ENCODE measurements at places on chromosomes 4 and X. TPM values are rescaled to one million over a fixed set of nuclear protein-coding genes. Genes with fewer than 3 reads are reported as not detected.

DNA sequence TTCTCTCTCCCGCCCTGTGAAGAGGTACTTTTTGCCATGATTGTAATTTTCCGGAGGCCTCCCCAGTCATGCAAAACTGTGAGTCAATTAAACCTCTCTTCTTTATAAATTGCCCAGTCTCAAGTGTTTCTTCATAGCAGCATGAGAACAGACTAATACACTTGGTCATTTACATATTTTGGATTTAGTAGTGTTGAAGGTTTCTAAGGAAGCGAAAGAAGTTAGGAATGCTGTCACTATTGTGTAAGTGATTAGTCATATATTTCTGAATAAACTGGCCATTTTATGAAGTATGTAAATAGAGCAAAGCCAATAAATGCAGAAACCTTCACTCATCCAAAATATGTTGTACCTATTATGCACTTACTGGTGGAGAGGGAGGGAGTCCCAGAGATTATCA is 34.4 kb upstream of the GK2 start:
- no peak for DNase-seq

DNA sequence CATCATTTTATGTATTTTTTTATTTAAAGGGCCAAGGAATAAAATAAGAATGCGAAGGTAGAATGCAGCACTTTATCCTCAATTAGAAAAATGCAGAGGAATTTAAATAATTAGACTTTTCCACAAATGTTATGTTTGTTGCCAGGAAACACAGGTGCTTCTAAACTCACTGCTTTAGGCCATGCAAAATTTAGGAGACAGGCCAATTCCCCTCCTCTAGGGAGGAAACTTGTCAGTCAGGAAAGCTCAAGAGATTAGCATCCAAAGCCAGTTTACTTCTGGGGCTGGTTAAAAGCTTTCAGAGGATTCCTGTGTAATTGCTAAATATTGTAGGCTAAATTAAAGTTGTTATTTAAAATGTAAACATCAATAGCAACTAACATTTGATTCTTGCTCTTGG is 124.5 kb downstream of the DMD start:
- DNase-seq, result no peak

- DNase-seq, result no peak
These were observed 153.8 kb downstream of the NR3C2 start for GRCh38 chr4:148288448-148288847.

DNA sequence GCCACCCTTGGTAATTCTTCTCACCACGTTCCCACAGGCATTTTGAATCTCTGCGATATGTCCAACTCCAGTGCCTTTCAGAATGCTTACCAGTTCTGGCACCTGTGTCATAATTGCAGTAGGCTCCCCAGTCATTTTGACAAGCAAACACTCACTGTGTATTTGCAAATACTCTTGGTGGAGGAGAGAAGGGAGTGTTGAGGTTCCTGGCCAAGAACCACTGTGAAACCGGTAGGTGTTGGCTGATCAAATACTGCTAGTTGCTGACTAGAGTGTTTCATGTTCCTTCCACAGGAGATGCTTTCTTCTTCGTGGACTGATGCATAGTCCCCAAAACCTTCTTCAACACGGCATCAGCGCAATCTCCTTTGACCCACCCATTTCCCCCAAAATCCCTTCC is 16.0 kb upstream of the NLGN4X start:
- no peak for DNase-seq

- DNase-seq, result no peak
These were observed 14.0 kb upstream of the PITX2 start for GRCh38 chr4:110636680-110637407.

GRCh38 chrX:120015145-120016067 is 62.1 kb downstream of the RHOXF2B start:
- DNase-seq, result no peak

DNA sequence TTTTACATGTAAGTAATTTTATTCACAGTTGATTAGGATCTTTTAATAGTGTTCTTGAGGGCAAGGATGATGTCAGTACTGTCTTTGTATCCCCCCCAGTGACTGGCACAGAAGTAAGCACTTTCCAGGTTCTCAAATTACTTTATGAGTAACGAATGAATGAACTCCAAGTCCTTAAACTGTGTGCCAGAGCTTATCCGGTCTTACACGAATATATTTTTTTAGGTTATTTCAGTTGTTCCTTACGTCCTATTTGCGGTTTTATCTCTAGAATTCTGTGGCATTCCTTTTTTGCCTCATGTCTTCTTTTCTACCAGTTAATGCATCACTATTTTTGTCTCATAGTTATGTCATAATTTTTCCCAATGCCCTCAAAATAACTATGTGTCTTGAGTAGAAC is 106.9 kb upstream of the MID1IP1 start:
- no peak for DNase-seq

- DNase-seq, result no peak
These were observed 79.5 kb downstream of the CLNK start for GRCh38 chr4:10605031-10605430.

DNA sequence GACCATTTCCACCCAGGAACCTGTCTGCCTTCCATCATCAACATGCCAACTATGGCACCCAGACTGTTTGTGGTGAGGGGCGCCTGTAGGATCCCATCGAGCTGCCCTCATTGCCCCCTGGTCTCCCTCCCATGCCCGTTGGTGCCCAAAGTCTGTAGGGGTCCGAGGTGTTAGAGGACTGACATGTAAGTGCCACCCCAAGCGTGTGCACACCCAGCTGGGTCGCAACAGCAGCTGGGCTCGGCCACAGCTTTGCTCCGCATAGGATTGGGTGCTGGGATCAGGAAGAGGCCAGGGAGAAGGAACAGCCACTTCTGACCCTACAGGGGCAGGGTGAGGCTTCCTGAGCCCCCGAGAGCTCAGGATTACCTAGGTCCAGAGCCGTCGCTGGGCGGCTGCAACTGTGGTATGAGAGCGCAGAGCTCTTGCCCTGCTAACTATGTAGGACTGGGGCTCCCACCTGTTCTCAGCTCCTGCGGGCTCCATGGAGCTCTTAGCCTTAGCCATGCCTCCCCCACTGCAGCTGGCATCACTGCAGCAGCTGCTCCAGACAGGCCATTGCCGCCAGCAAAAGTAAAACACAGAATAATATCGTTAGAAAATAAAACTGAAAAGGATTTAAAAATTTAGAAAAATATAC is 1160.3 kb downstream of the FSTL5 start:
- DNase-seq, result no peak

GRCh38 chr4:40548256-40548655 is 81.4 kb downstream of the RBM47 start:
- DNase-seq, result no peak

DNA sequence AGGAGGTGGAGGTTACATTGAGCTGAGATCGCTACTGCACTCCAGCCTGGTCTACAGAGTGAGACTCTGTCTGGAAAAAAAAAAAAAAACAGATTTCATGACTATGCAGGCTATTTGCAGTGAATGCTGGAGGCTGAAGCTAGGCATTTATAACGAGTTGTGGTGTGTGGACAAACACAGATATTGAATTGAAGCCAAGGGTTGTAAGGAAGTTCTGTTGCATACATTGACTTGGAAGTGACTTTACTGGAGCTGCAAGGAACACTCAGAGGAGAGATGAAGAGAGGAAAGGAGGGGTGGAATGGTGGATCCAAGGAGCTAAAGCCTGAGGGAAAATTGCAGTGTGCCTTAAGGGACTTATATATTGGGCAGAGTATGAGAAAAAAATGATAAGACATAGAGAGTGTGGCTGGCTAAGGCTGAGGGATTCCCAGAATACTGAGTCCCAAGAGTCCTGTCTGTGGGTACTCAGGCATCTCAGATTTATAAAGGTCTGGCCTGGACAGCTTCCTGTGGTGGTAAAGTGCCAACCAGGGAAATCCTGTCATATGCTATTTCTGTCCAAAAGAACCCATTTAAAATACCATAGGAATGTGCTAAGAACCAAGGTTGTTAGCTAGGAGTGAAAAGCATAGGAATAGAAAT is 87.8 kb upstream of the GUCY1A1 start:
- DNase-seq, result no peak

- no peak for DNase-seq
These were observed 89.7 kb downstream of the SHOX start for GRCh38 chrX:720250-720649.

GRCh38 chrX:151621422-151621821 is 57.9 kb downstream of the PASD1 start:
- DNase-seq, result no peak

DNA sequence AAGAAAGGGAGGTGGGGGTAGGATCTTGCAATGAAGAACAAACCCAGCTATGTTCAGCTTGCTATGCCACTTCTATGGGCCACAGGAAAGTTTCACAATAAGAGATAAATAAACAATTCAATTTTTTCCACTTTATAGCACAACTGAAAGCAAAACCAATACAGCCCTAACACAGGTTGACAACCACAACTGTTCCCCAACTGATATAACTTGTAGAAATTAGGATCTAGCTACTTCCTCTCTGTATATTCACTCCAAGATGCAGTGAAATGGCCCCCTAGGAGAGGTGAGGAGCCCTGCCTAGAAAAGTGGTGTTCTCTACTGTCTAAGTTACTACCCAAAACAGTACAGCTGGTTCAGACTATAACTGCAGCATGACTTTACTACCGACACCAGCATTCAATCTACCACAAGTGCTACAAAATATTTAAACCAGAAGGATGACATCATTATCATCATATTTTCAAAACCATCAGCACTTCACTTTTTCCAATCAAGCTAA is 77.0 kb downstream of the FBXW7 start:
- DNase-seq, result no peak

Gene SULT1E1
- 23.6 TPM for polyA plus RNA-seq

Gene AFF2
- 0.66 TPM for polyA plus RNA-seq

Gene PCDH19
- 3.8 TPM for polyA plus RNA-seq

Gene AADAT
- 16.9 TPM for polyA plus RNA-seq

Gene P2RY10
- 0.62 TPM for polyA plus RNA-seq

Gene NSD2
- polyA plus RNA-seq, result 37.3 TPM

Gene RFC1
- polyA plus RNA-seq, result 33.5 TPM

Gene GPC4
- polyA plus RNA-seq, result 95.4 TPM

Gene KLHL4
- 11.6 TPM for polyA plus RNA-seq

Gene ATP2B3
- 0.80 TPM for polyA plus RNA-seq

Data from forelimb muscle (tissue), 1 donor.